Uterine smooth muscle cell (primary cell): ENCODE measurements at places on chromosomes 2 and 18. TPM values are rescaled to one million over a fixed set of nuclear protein-coding genes. Genes with fewer than 3 reads are reported as not detected.

Gene LIPT1
- total RNA-seq: 5.4 and 7.4 TPM in 2 replicates

Gene XPO1
- total RNA-seq: 308 and 361 TPM in 2 replicates

Gene ZNF396
- 0.89 and 2.0 TPM in 2 replicates for total RNA-seq

Gene UGT1A5
- not detected in 2 replicates for total RNA-seq

Gene PFN4
- total RNA-seq: 0.33 and 0.62 TPM in 2 replicates
